ENCODE measurements at places on chromosomes 11 and 22.

GRCh38 chr11:6084587-6084986, 22.9 kb upstream of the OR56B4 start:
- no peak for DNase-seq

DNA sequence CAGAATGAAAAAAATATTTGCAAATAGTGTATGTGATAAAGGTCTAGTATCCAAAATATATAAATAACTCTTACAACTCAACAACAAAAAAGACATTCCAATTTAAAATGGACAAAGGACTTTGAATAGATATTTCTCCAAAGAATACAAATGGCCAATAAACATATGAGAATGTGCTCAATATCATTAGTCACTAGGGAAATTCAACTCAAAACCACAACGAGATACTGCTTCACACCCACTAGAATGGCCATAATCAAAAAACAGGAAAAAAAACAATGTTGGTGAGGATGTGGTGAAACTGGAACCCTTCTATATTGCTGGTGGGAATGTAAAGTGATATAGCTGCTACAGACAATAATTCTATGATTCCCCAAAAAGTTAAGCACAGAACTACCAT, 38.6 kb upstream of the RPS13 start:
- DNase-seq, result no peak

DNA sequence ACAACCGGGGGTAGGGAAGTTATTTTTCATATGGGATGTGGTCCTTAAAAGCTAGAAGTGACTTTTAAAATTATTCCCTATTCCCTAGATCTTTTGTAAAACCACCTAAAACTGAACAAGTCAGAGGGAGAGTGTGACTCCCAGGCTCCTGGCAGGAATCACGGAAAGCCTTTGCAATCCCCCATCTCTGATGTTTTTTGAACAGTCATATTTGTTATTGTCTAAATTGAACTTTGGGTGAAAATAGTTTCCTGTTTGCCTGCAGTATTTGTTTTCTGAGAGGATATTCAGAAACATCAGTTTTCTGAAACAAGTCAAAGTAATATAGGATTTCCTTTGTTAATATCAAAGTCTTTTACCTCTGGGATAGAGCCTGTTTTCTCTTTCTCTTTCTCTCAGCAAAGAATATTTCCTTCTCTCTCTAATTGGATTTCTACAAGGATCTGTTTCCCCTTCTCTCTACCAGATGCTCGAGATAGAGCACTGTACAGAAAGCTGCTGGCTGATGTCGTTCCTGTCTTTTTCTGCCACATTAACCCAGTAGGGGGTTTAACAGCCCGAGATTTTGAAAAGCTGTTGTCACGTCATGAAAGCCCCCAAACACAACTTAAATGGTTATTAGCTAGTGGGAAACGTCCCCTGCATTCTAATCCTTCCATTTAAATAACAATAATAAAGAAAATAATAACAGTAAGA, 132.2 kb upstream of the PITPNB start:
- no peak for DNase-seq

GRCh38 chr11:69511358-69512055, 30.0 kb downstream of the LINC01488 start:
- no peak for DNase-seq

DNA sequence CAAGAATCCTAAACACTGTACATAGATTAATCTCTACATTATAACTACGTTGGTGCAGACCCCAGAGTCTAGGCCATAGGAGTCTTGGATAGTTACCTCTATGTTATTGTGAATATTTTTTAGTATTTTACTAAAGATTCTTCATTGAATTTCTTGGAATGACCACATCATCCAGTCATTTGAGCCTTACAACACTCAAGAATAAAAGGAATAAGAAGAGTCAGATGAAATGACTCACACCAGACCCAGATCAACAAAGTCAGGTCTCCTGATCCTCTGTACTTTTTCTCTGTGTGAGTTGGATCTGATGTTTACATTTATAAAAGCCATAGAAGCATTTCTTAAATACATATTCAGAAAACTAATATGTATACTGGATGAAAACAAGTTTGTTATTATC, 179.2 kb upstream of the ARHGAP20 start:
- DNase-seq, result peak; percentile 35

DNA sequence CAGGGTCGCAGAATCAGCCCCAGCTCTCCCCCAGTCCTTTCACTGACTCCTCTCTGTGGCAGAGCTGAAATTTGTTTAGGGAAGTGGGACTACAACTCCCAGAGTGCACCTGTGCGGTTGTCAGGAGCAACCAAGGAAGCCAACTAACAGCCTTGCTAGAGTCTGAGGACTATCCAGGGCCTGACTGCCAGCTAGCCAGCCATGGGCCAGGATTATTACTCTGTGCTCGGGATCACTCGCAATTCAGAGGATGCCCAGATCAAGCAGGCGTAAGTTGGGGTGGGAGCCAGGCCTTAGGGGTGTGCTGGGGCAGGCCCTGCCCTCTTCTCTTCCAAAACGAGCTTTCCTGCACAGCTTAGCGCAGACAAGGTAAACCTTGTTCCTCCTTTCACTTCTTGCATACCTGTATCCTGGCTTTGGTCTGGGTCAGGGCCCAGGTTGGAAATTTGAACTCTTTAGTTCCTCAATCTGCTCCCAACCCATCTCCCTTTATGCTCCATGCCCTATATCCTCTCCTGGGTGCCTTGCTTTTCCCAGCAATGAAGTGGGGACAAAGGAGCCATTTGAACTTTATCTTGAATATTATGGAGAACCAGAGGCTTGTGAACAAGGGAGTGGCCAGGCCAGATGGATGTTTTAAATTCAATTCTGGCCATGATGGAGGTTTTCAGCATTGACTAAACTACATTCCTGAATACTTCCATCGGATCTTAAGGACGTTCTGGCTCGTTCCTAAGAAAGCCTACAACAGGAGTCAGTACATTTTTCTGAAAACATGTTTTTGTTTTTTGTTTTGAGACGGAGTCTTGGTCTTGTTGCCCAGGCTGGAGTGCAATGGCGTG, at the start of gene DNAJB13:
DNAJB13 (plus strand) TSS at position 158 of the 842 bp plus-strand sequence; CDS start at position 202, 44 bp downstream.
- DNase-seq, result peak; percentile 84

GRCh38 chr11:126438272-126438671, 82.8 kb downstream of the ST3GAL4 start:
- DNase-seq, result no peak

DNA sequence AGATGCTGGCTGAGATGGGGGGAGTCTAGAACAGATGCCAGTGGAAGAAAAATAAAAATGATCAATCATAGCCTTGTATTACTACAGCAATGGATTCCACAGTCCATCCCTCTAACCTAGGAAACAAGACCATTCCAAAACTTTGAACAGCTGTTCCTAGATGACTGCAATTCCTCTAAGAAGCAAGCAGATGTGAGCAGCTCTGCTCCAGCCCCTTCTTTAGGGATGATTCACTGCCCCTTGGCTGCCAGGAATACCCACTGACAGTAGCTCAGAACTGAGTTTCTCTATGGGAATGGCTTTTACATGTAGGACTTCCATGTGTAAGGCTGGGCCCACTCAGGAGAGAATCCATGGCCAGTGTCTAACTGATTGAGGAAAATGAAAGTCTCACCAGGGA, 943.9 kb downstream of the OPCML start:
- DNase-seq, result peak; percentile 7

GRCh38 chr22:35274154-35274871, 17.0 kb downstream of the HMGXB4 start:
- DNase-seq, result no peak

DNA sequence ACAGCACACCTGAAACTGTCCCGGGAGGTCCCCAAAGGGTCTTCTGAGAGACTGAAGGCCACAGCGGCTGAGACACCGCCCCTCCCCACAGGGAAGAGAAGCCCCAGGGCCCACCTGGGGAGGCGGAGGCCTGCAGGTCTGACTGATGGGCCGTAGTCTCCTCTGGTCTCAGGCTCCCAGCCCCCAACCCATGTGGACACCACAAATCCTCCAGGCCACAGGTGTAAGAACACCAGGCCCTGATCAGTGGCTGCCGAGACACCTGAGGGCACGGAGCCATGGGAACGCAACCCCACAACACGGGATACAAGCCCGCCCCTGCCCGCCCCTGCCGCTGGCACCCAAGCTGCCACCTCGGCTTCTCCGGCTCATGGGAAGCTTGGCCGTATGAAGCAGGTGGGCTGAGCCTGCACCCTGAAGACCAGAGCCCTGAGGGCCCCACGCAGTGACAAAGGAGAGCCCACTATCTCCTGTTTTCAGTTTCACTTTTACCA, 46.3 kb downstream of the BRD1 start:
- no peak for DNase-seq

GRCh38 chr11:79100093-79100910, 340.5 kb downstream of the TENM4 start:
- peak; percentile 82 for DNase-seq

DNA sequence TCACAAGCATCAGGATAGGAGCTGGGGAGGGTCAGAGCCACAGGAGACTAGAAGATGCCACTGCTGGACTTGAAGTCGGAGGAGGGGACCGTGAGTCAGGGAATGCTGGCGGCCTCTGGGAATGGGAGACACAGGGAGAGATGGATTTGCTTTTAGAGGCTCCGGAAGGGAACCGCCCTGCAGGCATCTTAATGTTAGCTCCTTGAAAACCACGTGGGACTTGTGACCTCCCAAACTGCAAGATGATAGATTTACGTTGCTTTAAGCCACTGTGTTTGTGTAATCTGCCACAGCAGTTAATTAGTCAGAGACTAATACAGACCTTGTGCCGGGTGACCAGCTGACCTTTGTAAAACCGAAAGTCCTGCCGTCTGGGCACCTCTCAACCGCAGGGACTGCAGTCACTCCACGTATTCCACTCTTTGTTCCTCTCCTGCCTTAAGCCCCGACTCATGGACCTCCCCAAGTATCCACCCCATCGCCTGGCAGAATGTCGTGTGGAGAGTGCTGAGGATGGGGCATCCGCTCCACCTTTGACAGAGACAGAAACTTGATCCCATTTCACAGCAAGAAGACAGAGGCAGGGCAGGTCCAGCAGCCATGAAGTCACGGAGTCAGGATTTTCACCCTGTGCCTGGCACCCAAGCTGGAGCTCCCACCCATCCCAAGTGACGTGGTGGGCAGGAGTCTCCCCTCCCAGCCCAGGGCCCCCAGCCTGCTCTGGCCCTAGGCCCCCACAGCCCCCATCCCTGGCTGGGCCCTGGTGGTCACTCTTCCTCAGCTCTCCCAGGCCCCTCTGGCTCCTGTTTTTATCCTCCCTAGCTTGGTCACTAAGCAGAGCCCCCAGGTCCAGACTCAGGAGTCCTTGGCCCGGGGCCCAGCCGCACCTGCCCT, 19.4 kb upstream of the CTSD start:
- DNase-seq, result peak; percentile 54

DNA sequence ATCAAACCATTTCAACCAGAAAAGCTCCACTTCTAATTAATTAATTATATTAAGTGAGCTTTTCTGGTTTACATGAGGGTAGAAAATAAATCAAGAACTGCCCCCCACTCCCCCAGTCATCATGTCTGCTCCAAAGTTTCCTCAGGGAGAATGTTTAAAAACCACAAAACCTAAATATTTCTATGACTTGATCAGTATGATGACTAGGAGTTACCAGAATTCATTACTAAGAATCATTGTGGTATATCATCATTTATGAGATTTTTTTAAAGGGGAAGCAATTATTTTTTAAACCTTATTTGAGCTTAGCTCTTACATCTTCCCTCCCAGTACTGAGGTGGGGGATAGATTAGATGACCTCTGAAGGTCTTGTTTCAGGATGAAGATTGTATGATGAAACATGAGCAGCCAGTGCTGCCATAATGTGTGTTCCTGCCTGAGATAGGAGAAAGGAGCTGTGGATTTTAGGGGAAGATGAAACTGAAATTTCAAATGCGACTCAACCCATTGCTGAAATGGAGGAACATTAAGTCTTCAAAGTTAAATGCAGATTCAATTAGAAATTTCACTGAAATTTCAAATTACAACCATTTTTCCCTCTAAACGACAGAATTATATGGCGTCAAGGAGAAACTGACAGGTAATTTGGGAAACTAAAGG, 401.3 kb upstream of the CADM1 start:
- peak; percentile 20 for DNase-seq

- DNase-seq, result peak; percentile 91
Observed at GRCh38 chr11:94543695-94544645, at the start of gene FUT4. FUT4 (plus strand) TSS chr11:94543921; CDS start chr11:94544134, 213 bp downstream.

All from AG08396 (cell line).